Stimulated activated CD8-positive, alpha-beta memory T cell treated with anti-CD3 and anti-CD28 coated beads, Interleukin-15, amount 100 ng/mL, for 1 hour (primary cell): ENCODE measurements at places on chromosomes 12 and 14.

- no peak for DNase-seq
Observed at GRCh38 chr12:20097626-20098025, 270.7 kb upstream of the PDE3A start.

DNA sequence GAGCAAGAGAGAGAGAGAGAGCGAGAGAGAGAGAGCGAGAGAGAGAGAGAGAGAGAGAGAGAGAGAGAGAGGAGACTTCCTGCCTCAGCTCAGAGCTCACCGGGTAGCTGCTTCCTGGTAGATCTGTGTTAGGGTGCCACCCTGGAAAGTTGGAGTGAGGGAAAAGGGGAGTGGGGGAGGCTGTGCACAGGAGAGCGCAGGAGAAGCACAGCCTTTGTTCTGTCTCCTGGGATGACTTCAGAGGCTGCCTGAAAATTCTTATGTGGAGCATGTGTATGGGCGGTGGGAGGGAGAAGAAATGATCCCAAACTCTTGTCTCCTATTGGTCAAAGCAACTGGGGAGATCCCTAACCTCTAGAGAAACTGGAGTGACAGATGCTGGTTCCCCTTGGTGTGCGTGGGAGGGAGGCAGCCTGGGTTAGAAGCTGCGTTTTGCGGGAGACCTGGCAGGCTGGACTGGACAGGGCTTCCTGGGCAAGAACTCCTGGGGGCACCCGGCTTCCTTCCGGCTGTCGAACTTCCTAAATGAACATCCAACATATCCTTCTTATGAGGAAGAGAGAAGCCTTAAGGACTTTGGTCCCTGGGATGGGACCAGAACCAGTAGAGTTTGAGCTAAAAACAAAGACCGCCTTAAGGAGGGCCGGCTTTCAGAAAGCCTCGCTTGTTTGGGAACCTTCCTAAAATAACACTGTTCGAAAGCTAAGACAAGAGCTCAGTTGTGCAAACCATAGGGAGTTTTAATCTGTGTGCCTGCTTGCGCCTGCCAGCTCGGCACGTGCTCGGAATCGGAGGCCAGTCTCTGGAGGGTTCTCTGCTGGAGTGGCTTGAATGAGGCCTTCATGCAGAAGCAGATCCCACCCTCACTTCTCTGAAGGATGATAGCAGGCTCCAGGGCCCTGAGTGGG, 30.4 kb upstream of the BEGAIN start:
- no peak for DNase-seq

GRCh38 chr12:19435831-19436497, 3.3 kb upstream of the AEBP2 start:
- no peak for DNase-seq

GRCh38 chr14:94382099-94382715, 6.2 kb downstream of the SERPINA1 start:
- DNase-seq: no peak

- DNase-seq: no peak
Observed at GRCh38 chr14:98070536-98070935, 1201.5 kb downstream of the BCL11B start.

- DNase-seq: no peak
Observed at GRCh38 chr14:95011445-95012006, 145.8 kb downstream of the DICER1 start.

- no peak for DNase-seq
Observed at GRCh38 chr12:21337959-21338744, 3.4 kb upstream of the SLCO1A2 start.

GRCh38 chr12:57519796-57520052, 590 bp downstream of the DDIT3 start:
- no peak for DNase-seq

- no peak for DNase-seq
Observed at GRCh38 chr12:102708108-102708507, 208.9 kb downstream of the PAH start.

- no peak for DNase-seq
Observed at GRCh38 chr14:92943855-92944570, 21.1 kb downstream of the CHGA start.

GRCh38 chr14:60160422-60160821, 4.8 kb downstream of the DHRS7 start:
- no peak for DNase-seq

DNA sequence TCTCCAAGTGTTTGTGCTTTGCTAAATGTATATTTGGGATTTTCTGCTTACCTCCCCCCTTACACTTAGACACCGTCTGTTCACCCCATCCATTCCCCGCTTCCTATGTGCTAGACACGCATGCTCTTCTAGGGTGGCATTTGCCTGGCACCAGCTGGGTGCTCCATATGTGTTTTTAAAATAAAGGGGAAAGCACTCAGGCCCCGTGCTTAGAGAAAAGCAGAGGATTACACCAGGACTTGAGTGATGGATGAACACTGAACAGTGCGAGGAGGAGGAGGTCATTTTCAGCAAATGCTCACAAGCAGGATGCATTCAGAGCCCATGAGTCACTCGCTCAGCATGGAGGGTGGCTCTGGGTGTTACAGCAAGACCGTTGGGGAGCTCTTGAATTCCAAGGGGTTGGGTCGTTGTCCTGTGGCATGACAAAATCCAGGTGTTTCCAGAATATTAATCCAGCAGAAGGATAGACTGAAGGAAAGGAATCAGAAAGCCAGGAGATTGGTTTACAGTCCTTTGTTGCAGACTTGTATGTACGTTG, 2.9 kb upstream of the BDKRB1 start:
- DNase-seq: no peak

GRCh38 chr12:56304872-56305590, 4.9 kb upstream of the CS start:
- no peak for DNase-seq

GRCh38 chr14:59461891-59462290, 3.3 kb downstream of the GPR135 start:
- DNase-seq: no peak

GRCh38 chr14:101354726-101355125, 206.6 kb upstream of the DIO3 start:
- no peak for DNase-seq

DNA sequence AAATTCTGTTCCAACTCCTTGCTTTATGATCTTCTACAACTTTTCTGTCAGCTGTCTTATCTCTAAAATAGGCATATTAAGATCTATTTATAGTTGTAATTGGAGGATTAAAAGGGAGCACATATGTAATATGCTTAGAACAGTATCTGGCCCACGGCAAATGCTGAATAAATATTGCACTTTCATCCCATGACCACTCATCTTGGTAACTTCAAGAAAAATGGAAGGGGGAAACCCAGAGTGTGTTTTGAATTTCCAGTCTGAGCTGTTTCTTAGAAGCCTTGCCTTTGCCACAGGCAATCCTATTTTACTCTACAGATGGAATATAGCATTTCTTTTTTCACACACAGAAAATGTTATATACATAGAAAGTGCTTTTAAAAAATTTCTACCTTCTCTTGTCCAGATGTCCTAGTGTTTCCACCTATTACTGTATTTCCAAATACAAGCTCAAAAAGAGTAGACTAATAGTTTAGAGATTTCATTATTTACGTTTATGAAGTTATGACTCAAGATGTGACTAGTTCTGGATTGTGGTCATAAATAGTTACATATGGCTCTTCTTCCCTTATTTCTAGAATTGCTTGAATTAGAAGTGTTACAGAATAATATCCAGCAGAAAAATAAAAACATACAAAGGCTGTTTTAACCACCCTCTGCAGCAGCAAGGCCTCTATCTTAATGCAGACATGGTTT, 6.2 kb upstream of the STXBP6 start:
- no peak for DNase-seq
